ENCODE measurements at places on chromosomes 16 and 17.

DNA sequence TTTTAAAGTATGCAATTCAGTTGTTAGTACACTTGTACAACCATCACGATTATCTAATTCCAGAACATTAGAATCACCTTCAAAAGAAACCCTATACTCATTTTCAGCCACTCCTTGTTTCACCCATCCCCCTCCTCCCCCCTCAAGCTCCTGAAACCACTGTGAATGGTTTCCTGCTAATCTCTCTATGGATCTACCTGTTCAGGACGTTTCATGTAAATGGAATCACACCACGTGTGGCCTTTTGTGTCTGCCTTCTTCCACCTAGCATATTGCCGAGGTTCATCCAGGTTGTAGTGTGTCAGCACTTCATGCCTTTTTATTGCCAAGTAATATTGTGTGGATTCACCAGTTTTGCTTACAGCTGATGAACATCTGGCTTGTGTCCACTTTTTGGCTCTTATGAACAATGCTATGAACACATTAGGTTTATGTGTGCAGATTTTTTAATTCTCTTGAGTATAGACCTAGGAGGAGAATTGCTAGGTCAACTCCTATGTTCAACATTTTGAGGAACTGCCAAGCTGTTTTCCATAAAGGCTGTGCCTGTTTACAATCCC lies 17.8 kb downstream of the EIF4A3 start:
- DNase-seq = no peak

DNA sequence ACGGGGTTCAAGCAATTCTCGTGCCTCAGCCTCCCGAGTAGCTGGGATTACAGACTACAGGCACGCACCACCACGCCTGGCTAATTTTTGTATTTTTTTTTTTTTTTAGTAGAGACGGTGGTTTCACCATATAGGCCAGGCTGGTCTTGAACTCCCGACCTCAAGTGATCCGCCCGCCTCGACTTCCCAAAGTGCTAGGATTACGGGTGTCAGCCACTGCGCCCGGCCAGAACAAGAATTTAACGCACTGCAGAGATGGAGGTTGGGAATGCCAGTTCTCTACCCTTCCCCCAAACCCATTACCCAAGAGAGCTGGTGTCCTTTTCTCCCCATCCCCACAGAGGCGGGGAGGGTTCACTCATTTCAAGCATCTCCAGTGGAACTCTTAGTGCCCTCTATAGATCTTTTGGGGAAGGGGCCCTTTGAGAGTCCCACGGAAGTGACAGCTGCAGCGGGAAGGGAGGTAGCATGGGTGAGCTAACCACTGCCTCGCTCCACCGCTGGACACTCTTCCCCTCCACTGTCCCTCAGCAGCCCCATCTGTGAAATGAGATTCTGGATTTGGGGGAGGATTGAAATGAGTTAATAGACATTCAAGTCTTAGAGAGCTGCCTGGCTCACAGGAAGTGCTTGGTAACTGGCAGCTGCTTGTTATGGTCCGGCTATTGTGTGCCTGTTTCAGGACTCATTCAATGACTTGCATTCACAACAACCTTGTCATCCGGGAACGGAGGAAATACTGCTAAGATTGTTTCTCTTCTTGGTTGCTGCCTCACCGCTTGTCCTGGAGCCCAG lies 3.5 kb upstream of the UBALD2 start:
- DNase-seq = no peak

GRCh38 chr16:66918355-66918754 lies 330 bp downstream of the CDH16 start:
- DNase-seq = no peak

DNA sequence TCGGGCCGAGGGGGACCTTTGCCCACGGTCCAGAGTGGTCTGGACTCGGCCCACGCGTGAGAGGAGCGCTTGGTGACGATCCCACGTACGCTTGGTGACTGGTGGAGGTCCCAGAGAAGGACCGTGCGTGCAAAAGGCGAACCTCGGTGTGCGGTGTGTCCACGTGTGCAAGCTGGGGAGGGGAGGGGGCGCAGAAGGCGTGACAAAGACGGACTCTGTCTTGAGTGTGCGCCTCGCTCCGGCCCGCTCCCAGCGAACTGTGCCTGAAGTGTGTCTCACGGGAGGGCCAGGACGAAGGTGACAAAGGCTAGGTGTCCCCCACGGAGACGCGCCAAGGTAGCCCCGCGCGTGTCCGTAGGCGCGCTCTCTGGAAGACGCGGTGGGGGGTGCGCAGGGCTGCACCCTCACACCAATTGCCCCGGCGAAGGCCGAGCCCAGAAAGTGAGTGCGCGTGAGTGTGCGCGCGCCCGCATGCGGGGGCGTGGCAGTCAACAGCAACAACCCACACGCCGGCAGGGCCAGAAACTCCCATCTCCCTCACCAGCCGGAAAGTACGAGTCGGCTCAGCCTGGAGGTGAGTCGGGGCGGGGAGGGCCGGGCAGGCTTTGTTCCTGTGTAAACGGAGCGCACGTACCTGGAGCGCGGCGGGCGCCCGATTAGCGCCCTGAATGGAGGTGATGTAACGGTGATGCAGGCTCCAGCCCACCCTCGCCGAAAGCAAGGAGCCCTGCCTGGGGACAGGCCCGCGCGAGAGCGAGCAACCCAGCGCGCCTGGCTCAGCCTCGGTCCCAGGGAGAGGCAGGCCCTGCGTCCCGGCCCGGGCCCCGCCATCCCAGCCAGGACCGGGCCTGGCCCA lies at the start of gene GPRC5C:
GPRC5C (plus strand) TSS at position 521 of the 856 bp plus-strand sequence. CDS start 7,689 bp downstream, outside the sequence.
- DNase-seq = no peak

- DNase-seq = no peak
Observed at GRCh38 chr17:19361326-19361725, 1.2 kb downstream of the B9D1 start.

- peak; percentile 49 for DNase-seq
Observed at GRCh38 chr17:57783338-57783742, 38.2 kb upstream of the CCDC182 start.

DNA sequence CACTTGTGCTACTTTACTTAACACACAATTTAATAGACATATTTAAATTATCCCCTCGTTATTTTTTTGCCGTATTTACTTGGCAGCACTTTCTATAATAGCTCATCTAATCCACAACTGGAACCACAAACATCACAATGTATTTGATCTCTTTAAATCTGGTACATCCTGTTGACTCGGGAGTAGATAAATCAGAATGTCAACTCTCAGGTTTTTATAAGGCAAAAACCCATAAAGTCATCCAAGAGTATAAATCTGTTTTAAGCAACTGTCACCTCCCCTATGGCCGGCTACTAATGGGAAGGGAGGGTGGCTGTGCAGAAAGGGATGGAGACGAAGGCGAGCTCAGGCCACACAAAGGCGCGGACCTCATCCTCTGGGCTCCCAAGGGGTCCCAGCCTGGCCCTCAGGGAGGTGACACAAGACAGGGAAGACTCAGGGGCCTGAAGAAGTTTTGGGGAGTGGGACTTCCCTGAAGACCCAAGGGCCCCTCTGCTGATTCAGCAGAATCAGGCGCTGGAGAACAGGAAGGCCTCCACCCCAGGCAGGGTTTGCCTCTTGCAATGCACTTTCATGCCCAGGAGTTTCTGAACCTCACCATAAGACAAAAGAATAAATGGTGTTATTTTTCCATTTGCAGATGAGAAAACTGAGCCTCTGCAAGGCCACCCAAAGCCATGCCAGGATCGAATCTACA lies 122.5 kb downstream of the ZNF423 start:
- no peak for DNase-seq

DNA sequence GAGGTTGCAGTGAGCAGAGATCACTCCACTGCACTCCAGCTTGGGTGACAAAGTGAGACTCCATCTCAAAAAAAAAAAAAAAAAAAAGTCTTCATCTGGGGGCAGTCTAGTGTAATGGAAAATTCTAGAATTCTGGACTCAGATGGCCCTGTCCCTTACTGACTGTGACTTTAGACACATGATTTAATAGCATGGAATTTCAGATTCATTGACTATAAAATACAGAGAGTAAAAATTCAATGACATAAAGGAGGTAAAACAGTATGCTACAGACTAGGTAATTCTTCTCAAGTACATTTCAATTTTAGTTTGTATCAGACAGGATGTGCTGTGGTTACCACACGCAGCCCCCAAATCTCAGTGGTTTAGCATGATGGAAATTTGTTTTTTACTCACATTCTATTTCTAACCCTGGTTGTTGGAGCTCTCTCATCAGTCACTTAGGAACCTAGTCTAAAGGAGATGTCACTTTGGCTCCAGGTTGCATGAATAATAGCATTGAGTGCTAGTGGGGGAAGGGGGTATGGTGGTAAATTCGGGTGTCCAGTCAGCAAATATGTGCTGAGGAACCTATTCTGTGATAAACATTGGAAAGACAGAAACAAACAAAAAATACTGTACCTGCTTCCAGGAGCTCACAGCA lies 444.0 kb downstream of the XYLT1 start:
- DNase-seq = no peak

DNA sequence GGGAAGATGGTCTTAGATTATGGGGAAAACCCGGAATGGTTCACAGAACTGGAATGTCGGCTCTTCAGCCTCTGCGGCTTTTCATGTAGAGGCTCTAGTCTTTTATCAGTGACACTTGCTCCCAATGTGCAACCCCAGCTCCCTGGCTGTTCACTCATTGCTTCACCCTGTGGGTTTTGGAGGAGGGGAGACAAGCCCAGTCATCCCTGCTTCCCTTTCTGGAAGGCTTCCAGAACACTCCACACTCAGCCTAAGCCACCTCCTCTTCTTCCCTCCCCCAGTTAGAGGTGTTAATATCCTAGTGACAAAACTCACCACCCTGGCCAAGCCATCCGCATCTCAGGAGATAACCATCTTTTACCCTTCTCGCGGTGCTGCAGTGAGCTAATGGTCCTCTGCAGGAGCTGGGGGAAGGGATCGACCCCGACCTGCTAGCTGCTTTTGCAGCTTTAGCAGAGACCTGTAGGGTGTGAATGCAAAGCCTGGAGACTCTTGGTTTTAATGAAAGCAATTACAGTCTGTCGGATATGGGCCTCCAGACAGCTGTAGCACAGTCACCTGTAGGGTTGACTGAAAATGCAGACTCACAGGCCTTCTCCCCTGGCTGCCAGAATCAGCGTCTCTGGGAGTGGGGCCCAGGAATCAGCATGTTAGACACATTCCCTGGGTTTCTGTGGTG lies 24.3 kb upstream of the LASP1NB start:
- peak; percentile 21 for DNase-seq

GRCh38 chr16:11642765-11643116 lies 25.5 kb upstream of the SNN start:
- no peak for DNase-seq

DNA sequence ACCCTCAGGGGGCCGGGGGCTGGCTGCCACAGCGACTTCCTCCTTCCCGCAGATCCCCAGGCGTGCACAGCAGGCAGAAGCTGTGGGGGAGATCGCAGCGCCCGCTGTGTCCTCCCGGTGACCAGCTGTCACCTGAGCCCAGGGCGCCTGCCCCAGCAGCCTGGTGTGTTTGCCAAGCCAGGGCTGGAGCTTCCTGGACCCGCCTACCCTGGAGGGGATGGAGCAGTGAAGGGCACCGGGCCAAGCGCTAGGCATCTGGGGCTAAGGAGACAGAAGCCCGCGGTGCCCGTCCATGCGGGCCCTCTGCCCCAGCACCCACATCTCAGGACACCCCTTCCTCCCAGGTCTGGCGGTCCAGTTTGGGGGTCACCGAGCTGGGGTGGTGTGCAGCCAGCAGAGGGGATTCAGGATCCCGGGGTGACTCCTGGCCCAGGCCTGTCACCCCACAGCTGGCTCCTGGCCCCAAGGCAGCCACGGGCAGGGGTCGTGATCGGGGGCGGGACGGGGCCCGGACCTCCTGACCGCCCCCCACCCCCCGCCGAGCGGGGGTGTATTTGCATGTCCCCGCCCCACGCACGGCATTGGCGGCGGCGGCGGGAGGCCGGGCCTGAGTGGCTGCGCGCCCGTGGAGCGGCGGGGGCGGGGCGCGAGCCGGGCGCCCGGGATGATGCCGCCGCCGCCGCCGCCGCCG lies at the start of gene RAB26:
RAB26 (plus strand) TSS at position 645 of the 691 bp plus-strand sequence. CDS start 159 bp downstream, outside the sequence.
- DNase-seq = no peak

- no peak for DNase-seq
Observed at GRCh38 chr16:89407282-89407924, 83.0 kb downstream of the ANKRD11 start.

DNA sequence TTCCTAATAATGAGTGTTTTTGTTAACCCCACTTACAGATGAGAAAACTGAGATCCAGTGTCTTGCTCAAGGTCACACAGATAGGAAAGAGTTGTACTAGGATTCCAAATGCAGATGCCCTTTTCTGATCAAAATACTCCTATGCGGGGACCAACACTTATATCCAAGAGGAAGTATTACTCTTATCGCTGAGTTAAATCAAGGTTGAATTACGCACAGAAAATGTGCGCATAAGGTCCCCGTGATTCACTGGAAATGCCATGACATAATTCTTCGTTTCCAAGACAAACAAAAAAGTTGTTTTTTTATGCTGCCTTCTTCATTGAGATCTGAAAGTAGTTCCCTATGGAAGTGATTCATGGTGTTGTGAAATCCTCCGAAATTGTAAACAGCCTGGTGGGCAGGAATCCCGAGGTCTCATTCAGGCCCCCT lies 463.8 kb upstream of the HSBP1 start:
- no peak for DNase-seq

GRCh38 chr17:44277976-44278375 lies 10.0 kb upstream of the SLC4A1 start:
- DNase-seq = no peak

DNA sequence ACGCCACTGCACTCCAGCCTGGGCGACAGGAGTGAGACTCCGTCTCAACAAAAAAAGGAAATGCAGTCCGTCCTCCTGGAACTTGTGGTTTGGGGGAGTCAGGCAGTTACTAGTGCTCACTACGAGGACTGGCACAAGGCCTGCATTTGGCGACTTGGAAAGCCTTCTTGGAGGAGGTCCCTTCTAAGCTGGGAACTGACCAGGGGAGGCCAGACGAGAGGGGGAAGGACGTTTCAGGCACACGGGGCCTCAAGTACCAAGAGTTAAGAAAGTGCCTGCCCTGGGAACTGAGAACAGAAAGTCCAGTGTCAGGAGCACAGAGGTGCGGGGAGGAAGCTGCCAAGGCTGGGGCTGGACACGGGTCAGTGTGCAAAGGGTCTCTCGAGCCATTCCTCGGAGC lies 89.9 kb downstream of the ABR start:
- no peak for DNase-seq

- DNase-seq = no peak
Observed at GRCh38 chr17:60388742-60389141, 3.2 kb downstream of the USP32 start.

DNA sequence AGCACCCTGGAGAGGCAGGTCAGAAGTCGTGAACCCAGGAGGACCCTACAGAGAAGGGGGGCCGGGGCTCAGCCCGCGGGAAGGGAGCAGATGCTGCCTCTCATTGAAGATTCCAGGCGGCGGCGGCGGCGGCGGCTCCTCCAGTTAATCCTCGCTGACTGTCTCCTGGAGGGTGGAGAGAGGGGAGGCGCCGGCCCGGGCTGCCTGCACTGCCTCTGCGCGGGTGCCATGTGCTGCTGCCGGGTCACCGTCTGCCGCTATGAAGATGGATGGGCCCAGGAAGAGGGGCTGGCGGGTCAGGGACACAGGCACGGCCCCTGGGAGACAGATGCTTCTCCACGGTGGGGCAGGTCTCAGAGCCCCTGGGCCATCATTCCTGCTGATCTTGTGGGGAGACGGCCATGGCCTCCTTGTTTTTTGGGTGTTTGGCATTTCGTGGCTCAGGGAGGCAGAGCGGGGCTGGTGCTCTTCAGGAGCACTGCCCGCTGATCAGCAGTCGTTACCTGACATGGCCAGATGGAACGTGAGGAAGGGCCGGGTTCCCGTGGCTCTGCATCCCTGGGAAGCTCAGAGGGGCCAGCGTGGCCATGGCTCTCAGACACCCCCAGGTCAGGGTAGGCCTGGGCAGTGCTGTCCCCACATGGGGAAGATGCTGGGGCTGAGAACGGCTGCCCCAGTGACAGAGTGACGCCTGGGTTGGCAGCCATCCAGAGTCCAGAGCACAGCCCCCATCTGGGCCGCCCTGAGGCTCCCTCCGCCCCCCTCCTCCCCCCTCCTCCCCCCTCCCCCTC lies 36.1 kb downstream of the GINS2 start:
- no peak for DNase-seq

GRCh38 chr17:49290690-49291359 lies 60.2 kb upstream of the PHOSPHO1 start:
- no peak for DNase-seq
